ENCODE measurements at places on chromosomes 5 and 9.

GRCh38 chr5:18010053-18010452 lies 375.8 kb downstream of the TAF11L14 start:
- no peak for DNase-seq

DNA sequence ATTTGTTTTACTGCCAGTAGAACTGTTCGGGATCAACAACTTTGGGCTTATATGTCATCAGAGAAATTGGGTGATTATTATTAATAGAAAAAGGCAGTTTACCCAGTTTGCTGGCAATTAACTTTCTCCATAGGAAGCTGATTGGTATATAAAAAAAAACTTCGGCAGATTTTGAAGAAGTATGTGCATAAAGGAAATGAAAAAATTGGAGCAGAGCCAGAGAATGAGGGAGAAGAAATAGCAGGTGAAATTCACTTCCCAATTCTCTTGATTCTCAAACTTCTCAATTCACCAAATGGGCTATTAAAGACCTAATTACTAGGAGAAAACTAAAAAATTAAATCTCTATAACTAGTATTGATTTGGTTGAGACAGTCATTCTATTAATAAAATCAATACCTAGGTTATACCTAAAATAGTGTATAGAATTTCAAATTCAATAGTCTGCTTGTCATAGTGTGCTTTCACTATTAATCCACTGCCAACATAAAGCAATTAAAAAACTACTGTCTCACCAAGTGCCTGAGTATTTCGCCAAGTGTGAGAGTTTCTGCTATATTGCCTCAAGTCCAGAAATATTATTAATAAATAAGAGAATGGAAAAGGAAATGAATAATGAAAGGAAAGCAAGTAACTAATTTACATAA lies 47.5 kb downstream of the STX17 start:
- no peak for DNase-seq

DNA sequence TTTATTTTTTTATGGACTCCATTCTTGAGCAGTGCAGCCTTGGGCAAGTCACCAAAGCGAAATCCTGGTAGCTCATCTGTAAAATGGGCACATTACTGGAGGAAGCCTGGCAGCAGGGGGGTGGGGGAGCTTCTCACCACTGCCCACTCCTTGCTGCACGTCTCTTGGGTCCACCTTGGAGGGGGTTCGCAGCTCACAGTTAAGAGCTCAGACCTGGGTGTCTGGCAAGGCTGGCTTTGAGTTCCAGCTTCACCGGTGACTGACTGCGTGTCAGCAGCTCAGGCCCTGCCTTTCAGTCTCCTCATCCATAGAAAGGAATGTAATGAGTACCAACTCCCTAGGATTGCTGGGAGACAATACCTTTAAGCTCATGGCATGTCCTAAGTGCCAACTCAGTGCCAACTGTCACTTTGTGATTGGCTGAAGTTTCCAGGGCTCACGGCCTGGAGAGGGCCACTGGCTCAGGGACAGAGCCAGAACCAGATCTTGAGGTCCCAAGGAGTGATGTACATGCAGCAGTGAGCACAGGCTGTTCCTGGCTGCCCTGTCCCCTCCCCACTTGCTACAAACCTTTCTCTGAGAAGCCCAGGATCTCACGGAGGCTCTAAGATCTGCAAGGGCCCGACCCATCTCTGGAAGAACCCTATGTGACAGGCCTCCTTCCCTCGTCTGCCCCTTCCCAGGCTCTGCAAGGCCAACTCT lies 72.9 kb downstream of the C9orf50 start:
- no peak for DNase-seq

GRCh38 chr9:29060041-29060440 lies 1486.8 kb upstream of the C9orf72 start:
- no peak for DNase-seq

GRCh38 chr9:74245866-74246497 lies 251.2 kb upstream of the RORB start:
- no peak for DNase-seq

GRCh38 chr5:1517838-1518237 lies 5.9 kb downstream of the LPCAT1 start:
- DNase-seq, result peak; percentile 10

- peak; percentile 65 for DNase-seq
Measured at GRCh38 chr5:170338933-170339779, 41.6 kb upstream of the LCP2 start.

GRCh38 chr5:56110646-56111403 lies 116.1 kb upstream of the IL6ST start:
- no peak for DNase-seq

DNA sequence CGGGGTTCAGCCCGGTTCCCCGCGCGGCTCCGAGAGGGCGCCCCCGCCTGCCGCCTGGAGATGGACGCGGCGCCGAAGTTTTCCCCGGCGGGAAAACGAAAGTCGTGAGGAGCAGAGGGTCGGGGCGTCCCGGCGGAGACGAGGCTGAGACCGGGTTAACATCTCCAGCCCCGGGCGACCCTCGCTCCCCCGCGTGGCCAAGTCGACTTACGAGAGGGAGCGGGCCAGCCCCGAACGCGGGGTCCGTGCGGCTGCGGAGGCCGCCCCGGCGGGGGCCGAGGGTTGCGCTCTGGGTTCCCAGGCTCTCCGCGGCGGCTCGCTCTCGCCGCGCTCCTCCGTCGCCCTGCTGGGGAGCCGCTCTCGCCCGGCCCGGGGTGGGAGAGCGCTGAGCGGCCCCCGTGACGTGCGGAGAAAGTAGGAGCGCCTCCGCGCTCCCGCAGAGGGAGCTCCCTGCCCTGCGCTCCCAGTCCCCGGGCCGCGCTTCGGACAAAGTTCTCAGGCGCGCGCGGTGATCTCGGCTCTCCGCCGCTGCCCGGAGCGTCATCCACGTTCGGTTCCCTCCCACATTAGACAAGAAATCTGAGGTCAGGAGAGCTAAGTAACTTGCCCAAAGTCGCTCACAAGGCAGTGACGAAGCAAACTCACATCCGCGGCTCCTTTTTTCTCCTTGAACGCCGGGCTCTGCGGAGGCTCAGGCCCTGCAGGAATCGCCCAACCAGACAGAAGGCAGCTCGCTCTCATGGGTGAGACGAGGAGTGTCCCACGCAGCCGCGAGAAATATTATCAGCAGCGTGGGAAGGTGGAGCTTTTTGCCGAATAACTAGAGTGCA lies 1.2 kb upstream of the GCNT4 start:
- DNase-seq, result peak; percentile 62

GRCh38 chr9:16413509-16414016 lies 456.9 kb downstream of the BNC2 start:
- DNase-seq, result no peak

DNA sequence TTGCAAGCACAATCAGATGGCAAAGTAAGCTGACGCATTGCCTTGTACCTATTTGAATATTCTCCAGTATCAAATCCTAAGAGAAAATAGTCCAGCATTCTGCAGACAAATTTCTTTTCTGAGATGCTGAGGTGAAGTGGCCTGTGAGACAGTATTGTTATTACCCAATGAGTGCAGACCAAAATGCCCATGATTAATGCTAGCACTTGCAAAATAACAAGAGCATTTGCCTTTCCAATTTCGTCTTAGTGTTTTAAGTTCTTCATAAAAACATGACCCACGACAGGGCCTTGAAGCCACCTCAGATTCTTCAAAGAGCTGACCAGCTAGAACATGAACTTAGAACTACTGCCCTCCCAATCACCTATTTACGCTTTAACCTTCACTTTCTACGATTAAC lies 2.6 kb upstream of the IQGAP2 start:
- no peak for DNase-seq

DNA sequence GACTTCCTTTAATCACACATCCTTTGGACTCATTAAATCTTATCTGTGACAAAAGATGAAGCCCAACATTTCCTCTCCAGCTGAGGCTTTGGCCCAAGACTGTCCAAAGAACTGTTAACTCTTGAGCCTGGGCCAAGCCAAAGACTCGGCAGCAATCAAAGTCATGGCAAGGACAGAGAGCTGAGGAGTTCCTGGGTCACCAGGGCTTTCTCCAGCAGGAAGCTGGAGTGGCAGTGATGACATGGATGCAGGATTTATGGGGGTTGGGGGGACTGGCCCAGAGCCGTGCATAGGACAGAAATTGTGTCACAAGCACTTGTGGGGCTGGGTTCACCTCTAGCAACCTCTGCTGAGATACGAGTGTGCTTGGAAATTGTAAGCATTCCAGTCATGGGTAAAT lies 440.3 kb downstream of the PLK2 start:
- DNase-seq, result no peak

DNA sequence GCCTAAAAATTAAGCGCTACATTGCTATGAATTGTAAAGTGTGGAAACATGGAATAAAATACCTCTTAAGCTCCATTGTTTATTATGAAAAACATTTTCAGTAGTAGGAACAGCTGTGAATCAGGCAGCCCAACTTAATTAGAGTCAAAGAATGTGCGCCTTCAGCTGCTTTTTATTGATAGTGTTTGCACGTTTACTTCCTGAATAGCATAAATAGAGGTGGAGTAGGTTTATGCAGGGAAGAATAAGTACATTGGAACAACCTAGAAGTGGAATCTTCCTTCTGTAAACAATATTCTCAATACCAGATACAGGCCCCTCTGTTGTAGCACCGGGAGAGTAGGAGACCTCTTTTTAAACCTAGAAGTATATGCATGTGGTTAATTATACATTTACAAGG lies 79.9 kb downstream of the IQGAP2 start:
- no peak for DNase-seq

DNA sequence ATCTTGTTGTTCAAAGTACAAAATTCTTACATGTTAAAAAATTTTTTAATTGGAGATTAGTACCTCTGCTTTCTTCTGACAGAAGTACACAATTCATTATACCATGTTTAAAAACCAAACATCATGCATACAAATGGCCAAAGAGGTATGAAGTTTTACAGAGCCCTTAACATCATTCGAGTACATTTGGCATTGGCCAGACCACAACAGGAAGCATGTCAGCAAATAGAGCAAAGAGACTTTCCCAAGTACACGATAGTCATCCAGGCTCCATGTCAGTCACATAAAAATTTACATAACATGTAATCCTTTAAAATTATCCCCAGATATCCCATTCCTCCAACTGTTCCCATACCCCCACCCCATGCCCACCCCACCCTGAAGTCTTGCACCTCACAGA lies 22.5 kb downstream of the HMGCS1 start:
- no peak for DNase-seq

- no peak for DNase-seq
Measured at GRCh38 chr9:130308081-130308571, 42.6 kb downstream of the HMCN2 start.

DNA sequence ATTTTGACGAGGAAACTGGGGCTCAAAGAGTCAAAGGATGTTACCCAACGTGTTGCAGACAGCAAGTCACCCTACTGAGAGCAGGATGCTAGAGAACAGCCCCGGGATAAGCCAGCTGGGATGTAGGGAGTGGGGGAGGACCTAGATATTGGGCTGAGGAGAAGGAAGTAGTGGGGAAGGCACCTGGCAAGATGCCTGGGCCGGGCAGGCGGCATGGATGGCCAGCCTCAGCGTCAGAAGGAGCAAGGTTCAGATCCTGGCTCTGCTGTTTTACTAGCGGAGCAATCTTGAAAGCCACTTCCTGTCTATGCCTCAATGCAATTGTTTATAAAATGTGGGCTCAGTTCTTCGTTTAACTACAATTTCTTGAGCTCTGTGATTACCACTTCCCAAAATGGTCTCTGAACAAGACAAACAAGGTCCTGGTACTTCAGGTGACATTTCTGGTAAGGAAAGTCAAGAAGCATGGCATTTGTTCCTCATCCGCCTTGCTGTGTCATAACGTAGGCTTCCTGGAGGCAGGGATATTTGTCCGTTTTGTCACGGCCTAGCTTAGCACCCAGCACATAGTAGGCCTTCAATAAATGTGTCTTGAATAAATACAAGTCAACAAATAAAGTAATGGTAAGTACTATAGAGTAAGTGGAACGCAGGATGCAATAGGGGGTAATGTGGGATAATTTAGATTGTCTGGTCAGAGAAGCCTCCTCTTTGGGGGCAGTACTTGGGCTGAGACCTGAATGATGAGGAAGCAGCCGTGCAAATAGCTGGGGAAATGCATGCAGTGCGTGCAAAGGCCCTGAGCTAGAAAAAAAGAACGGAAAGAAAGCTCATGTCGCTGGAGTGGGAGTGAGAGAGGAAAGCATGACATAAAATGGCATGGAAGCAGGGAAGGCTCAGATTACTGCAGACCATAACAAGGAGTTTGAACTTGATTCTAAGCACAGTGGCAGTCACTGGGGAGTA lies 70.5 kb downstream of the SMIM23 start:
- DNase-seq, result no peak

- no peak for DNase-seq
Measured at GRCh38 chr5:161134956-161135355, 282.9 kb upstream of the ATP10B start.

DNA sequence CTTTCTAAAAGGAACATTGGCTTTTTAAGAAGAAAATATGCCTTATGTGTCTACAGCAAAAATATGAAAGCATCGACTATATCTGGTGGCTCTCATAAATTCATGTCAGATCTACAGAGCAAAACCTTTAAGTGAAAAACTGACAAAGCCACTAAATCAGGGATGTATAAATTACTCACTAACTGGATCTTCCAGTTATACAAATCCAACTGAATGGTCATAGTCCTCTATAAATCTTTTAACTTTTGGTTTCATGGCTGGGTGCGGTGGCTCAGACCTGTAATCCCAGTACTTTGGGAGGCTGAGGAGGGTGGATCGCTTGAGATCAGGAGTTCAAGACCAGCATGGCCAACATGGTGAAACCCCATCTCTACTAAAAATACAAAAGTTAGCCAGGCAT lies 29.2 kb upstream of the GZMA start:
- no peak for DNase-seq

- no peak for DNase-seq
Measured at GRCh38 chr9:5518937-5519319, 8.6 kb downstream of the PDCD1LG2 start.

- peak; percentile 86 for DNase-seq
Measured at GRCh38 chr9:137114613-137115393, at the start of gene DPP7. Gene DPP7, minus strand, starts transcription at chr9:137114733. Its CDS starts 20 bp downstream, at chr9:137114713.

DNA sequence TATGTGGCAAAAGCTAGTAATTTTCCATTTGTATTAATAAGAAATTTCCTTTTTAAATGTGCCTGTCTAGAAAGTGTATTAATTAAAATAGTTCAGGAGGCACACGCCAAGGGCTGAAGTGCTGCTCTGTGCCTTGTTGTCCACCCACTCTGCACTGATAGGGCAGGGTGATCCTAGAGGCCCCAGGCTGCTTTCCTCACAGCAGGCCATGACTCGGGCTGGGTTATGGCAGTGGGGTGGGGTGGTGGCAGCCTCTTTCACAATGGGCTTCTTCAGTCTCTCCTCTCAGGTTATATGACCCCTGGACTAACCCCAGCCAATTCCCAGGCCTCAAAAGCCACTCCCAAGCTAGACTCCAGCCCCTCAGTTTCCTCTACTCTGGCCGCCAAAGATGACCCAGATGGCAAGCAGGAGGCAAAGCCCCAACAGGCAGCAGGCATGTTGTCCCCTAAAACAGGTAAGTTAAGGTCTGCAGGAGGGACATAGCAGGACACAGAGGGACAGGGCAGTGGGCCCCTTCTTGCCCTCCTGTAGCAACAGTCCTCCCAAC lies 19.5 kb downstream of the CD74 start:
- DNase-seq, result no peak

GRCh38 chr9:99171225-99172123 lies 50.3 kb downstream of the ALG2 start:
- DNase-seq, result no peak

- DNase-seq, result no peak
Measured at GRCh38 chr5:157558681-157559080, 16.9 kb downstream of the ADAM19 start.

GRCh38 chr9:12819436-12820185 lies 44.8 kb downstream of the LURAP1L start:
- no peak for DNase-seq

- no peak for DNase-seq
Measured at GRCh38 chr5:96627792-96628398, 34.3 kb upstream of the CAST start.
